Cardiac muscle cell (in vitro differentiated cells and primary cell): ENCODE measurements at places on chromosomes 16 and 17.

GRCh38 chr16:22063888-22064467, 28.4 kb upstream of the VWA3A start:
- DNase-seq = no peak

GRCh38 chr17:56310782-56311181, 157.5 kb downstream of the ANKFN1 start:
- no peak for DNase-seq

- DNase-seq = no peak
Measured at GRCh38 chr17:44754276-44754675, 4.5 kb upstream of the ADAM11 start.

GRCh38 chr17:29717817-29718216, 95.1 kb upstream of the CORO6 start:
- DNase-seq = no peak

- DNase-seq = peak; percentile 22
Measured at GRCh38 chr16:82832821-82833220, 206.1 kb downstream of the CDH13 start.

DNA sequence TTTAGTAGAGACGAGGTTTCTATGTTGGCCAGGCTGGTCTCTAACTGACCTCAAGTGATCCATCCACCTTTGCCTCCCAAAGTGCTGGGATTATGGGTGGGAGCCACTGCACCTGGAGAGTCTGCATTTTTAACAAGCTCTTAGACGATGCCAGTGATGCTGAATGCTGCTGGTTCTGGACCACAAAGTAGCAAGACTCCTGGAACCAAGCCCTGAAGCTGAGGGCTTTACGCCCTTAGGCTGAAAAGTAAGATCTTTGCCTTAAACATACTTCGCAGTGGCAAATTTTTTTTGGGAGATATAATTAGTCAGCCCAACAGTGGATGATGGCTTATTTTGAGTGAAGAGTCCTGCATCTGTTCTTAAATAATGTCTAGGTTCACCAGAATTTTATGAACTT, 14.0 kb downstream of the METTL9 start:
- DNase-seq = no peak
